ENCODE measurements at places on chromosomes 11 and 22.

DNA sequence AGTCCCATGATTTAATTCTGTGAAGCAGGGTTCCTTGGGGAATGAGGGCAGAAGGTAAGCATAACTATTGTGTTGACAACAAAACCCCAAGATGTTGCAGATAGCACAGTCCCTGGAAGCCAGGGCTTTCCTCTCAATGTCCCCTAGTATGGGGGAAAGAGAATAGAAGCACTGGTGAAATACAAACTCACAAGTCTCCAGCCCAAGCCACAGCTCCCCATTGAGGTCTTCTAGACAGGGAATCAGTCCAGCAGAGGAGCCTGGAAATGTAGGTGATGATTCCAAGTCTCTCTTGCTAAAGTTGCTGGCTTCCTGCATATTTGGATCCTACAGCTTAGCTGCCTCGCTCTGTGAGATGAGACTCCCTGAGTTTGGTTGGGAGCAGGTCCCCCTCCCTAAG lies 31.7 kb upstream of the DRD2 start:
- DNase-seq, result no peak

GRCh38 chr22:26762503-26763472 lies 105.4 kb downstream of the MIAT start:
- no peak for DNase-seq

- no peak for DNase-seq
Observed at GRCh38 chr11:37916331-37916730, 1318.3 kb upstream of the RAG2 start.

DNA sequence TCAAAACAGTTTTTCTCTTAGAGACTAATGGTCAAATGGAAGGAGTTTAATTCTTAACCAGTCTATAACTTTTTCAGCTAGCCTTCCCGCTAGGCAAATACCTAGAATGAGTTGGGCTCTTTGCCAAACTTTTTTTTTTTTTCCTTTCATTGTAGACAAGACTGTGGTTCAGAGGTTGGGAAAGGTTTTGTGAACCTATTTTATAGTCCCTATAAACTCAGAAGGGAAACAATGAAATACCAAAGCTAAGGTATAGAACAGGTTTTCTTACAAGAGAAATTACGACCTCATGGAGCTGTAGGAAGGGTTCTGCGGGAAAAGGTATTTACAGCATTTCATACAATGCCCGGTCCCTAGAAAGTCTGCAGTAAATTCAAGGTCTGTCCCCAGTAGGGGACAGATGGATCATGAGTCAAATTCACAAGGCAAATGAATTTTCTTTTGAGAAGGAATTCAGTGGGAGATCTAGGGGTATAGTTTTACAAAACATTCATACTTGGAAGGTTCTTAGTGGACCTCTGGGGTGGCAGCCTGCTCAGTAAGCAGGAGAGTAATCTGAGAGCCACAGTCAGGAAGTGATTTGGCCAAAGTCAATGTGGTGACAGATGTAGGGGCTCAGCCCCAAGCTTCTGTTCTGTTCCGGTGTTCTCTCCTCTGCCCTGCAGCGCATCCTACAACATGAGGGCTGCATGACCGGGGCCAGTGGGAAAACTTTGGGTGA lies 146.8 kb downstream of the DBX1 start:
- no peak for DNase-seq

- DNase-seq, result no peak
Observed at GRCh38 chr11:79742176-79742575, 301.3 kb upstream of the TENM4 start.

DNA sequence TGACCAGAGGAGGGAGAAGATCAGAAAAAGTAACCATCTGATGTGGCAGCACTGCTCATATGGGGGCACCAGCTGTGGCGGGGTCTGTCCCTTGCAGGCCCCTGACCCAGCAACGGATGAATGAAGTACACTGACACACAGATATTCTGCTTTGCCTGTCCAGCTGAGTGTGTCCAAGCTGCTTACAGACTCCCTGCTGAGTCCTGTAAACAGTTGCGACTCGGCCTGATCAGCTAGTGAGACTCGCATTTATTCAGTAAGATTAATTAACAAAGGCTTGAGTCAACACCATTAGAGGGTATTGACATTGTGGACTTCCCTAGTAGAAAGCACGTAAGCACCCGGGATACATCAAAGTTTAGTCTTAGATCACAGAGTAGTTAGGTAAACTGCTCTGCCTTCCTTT lies 15.3 kb upstream of the OR10D3 start:
- no peak for DNase-seq

DNA sequence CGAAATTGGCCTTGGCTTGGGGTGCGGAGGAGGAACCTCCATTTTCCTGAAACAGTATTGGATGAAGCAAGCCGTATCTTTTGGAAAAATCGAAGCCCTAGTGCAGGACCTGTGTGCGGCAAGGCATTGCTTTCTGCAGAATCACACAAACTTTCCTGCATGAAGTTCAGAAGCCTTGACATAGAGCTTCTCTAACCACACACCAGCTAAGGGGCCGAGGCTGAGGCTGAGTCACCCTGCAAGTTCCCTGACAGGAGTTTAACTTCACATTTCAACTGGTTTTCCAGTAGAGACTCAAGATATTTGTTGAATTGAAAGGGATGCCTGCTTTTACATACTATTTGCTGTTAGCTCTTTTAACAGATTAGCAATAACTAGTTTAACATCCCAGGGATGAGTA lies 67.8 kb downstream of the TCF20 start:
- DNase-seq, result peak; percentile 33

All from stimulated activated CD8-positive, alpha-beta memory T cell treated with anti-CD3 and anti-CD28 coated beads, Interleukin-4, amount 100 ng/mL, for 1 hour (primary cell).